NCI-H2081 (cell line): ENCODE measurements at places on chromosomes 2 and 18.

DNA sequence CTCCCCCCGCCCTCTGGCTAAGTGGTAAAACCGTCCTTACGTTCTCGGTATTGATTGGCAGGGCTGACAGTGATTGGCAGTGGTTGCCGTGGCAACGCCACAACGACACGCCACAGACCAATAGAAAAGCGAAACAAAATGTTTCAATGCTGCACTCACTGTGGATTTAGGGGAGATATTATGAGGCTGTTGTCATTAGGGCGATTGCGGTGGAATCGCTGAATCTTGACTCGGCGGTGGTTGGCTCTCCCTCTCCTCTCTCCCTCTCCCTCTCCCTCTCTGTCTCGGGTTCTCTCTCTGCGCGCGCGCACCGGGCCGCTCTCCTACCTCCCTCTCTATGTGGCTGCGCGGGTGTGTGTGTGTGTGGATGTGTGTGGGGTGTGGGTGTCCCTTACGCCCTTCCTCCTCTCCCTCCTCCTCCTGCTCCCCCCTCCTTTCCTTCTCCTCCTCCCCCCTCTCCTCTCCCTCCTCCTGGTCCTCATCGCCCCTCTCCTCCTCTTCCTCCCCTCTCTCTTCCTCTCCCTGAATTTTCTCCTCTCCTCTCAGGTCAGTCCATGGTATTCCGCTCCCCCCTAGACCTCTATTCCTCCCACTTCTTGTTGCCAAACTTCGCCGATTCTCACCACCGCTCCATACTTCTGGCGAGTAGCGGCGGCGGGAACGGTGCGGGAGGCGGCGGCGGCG is at the start of gene SIX3:
Gene SIX3, plus strand, starts transcription at position 152 of the 684 bp plus-strand sequence. Its CDS starts 403 bp downstream, at position 555.
- DNase-seq: no peak

GRCh38 chr2:136423516-136423996 is 305.6 kb upstream of the CXCR4 start:
- peak; percentile 80 for DNase-seq

DNA sequence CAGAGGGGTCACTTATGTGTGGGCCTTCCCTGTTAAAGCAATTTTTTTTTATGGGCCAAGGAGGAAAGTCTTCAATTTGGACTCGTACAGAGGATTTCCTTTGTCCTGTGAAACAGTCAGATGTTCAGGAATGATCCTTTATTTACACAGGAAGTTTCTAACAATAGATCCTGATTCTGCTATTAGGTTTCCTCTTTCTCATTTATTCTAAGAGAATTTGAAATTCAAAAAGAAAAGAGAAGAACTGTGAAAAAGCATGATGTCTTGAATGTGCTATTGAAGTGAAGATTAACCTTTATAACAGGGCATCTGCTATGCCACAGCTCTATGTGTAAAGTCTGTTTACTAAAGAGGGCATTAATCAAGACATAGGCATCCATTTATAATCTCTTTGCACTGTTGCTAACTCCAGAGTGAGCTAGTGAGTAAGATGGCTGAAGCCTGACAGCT is 105.3 kb upstream of the FAM98A start:
- DNase-seq: no peak

DNA sequence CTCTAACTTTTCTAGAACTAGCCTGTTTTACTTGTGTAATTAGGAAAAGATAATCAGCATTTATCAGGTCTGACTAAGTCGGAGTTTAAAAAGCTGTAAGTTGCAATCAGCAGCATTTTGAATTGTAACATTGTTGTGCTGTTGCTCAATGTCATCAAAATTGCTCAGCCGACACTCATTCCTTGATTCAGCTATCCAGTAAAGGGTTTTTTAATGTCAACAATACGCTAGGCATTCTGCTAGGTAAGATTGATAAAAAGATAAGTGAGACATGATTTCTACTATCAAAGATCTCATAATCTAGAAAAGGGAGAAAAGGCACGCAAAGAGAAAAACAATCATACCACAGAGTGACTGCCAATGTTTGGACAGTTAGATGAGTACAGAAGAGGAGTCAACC is 327.1 kb upstream of the CDH2 start:
- DNase-seq: no peak

DNA sequence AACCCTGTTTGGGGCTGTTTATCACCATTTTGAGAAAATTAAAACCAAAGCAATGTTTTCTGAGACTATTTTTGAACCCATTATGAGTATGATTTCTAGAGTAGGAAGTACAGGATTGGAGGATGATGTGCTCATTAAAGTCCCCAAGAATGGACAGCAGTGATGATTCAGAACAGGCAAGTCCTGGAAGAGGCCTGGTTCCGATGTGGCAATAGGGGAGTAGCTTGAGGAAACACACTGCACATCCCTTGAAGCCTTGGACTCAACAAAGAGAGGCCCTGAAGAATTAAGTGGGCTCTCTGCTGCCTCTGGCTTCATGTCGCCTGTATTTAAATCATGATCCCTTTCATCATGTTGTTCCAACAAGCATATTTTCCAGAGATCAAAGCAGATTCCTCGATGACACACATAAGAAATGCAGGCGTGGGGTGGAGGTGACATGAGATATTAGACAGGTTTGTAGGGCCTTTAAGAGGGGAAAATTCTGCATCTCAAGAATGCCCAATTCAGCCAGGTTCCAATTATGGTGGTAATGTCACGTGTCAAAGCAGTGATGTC is 242.2 kb downstream of the FHOD3 start:
- DNase-seq: no peak

DNA sequence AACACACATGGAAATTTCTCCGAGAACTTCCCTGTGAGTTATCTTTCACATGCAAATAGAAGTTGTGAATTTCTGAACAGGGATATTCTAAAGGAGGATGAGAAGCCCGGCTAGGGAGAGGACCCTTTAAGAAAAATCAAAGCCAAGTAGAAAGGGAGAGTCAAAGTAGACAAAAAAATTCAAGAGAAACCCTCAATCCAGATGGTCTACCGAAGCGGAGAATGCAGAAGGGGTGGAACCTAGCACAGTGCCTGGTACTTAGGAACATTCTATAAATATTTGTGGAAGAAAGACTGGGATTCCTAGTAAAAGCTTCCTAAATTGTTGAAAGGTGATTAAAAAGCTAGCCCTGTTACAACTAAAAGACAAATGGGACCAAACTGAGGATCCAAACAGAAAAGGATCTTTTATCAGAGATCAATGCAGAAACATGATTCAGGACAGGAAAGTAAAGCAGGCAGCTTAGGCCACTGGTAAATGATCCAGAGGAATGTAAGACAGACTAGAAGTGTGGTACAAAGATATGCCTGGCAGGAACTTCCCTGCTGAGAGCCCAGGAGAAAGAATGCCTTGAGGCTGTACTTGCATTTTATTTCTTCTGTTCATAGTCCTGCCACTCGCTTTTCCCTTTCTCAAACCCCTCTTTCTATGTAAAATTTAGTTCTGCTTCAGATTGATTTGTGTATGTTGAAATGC is 19.5 kb upstream of the GLS start:
- no peak for DNase-seq

- no peak for DNase-seq
Measured at GRCh38 chr2:151287513-151288250, 1.8 kb downstream of the NMI start.

GRCh38 chr18:48781988-48782363 is 168.8 kb downstream of the SMAD7 start:
- DNase-seq: no peak

- peak; percentile 34 for DNase-seq
Measured at GRCh38 chr2:141301551-141301950, 829.3 kb downstream of the LRP1B start.

DNA sequence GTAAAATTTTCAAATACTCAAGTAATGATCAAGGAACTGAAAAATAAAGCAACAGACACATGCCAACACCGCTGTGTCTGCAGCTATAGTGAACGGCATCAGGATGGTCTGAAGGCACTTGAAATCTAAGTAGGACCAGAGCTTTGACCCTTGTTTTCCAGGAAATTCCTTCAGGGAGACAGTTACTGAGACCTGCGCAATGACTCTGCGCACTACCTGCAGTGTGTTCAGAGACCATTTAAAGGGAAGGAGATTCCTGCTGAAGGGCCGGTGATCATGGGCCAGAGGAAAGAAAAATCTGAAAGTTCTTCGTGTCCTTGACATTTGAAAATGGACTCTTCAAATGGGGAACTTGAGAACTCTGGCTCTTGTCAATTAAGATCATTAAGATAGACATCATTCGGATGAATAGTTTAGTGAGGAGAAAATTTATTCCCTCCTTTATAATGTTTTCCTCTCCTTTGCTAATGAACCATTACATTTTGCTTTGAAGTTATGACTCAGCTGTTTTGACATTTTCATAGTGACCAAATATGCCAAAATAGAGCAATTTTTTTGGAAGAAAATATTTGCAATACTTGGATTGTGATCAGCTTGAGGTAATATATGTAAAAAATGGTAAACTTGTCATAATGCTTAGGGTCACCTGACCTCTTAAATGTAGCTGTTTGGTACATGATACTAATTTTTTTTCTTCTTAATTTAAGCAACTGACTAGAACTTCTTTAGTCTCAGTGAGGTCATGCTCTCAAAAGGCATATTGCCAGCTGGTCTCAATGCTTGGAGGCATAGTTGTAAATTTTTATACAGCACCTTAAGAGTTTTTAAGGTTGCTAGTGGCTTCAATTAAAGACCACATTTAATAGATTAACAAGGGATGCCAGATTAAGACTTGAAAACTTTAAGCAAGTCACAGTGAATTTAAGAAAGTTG is 329.3 kb downstream of the ARHGAP15 start:
- no peak for DNase-seq

DNA sequence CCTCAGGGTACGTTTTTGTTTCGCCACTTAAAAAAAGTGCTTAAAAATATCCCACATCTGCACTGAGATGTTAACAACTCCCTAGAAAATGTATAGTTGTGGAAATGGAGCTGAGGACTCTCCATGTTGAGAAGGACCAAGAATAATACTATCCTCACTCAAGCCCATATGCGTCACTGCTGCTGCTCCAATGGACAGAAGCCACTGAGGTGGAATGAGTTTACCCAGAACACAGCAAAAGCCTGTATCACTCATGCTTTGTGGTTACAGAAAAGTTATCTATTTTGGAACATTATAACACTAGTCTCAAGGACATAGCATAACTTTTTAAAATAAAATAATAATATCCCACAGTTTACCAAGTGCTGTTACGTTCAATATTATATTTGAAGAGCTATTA is 31.9 kb downstream of the DSC3 start:
- DNase-seq: no peak

DNA sequence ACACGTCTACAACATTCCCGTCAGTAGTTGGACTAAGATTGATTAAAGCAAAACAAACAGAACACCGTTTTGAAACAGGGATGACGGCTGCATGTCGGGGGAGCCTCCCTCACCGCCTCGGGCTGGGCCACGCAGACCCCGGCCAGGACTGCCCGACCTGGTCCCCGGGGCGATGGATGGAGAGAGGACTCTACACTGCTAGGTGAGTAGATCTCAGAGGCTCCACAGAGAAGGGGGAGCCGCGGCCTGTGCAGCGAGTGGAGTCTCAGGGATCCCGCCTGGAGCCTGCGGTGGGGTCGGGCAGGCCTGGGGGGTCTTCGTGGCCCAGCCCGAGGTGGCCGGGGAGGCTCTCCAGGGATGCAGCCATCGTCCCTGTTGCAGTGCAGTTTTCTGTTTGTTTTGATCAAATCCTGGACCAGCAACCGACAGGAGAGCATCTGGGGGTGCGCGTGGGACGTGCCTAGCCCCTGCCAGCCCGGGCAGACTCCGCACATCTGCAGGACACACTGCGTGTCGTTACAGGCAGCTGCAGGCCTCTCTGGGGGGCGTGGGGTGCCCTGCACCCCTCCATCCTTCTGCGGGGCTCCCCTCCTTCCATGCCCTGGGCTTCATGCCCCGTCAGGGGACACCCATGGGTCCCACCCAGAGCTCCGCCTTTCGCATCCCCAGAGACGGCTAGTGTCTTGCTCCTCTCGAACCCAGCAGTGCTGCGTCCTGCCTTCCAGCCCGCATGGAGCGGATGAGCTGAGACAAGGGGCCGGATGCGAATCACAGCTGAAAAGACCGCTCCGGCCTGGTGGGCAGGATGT is 143.6 kb downstream of the RTP5 start:
- DNase-seq: no peak

GRCh38 chr2:199988151-199988550 is 32.8 kb downstream of the MAIP1 start:
- no peak for DNase-seq
